Islet precursor cell (in vitro differentiated cells): ENCODE measurements at places on chromosomes 16 and 17.

DNA sequence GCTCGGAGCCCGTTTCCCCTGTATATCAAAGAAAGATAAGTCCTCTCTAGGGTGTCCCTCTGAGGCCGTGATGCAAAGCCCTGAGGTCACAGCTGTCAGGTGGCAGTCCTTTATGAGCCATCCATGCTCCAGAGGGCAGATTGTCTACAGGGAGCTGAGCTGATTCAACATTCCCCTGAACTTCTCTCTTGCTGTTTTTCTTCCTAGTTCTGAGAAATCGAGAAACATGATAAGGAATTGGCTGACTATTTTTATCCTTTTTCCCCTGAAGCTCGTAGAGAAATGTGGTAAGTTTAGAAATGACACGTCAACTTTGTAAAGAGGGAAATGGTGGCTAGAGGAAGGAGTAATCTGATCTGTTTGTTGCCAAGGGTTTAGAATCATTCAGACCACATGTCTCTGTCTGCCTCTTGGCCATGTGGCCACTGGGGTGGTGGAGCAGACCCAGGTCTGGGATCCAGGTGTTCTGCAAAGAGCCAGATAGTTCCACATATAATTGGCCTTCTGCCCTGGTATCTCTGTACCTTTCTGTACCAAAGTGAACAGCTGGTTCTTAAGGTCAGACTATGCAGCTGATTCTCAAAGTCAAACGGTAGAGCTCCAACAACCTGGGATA lies 3.5 kb downstream of the CTNS start:
- no peak for DNase-seq

DNA sequence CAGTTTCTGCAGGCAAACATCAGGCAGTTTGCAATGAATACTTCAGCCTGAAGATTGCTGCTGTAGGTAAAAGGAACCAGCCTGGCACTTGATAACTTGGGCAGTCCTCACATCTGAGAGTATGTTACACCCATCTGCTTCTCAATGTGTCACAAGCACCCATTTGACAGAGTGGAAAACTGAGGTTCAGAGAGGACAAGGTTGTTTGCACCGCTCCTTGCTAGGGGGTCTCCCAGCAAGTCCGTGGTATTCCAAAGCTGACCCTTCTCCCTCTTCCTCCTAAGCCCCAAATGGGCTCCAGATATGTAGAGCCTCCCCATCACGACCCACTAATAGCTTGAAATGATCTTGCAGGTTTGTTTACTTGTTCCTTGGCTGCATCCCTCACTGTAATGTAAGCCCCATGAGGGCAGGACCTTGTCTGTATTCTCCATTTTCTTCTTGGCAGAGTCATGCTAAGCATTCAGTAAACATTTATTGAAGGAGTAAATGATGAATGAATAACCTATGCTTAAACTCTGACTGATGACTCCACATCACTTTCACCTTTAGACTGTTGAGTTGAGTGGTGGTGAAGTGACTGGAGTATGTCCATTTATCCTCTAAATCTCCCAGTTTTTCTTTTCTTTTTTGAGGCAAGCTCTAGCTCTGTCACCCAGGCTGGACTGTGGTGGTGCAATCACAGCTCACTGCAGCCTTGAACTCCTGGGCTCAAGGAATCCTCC lies 26.4 kb downstream of the HNF1B start:
- no peak for DNase-seq

- no peak for DNase-seq
Measured at GRCh38 chr16:75415169-75415905, 18.0 kb downstream of the CFDP1 start.

DNA sequence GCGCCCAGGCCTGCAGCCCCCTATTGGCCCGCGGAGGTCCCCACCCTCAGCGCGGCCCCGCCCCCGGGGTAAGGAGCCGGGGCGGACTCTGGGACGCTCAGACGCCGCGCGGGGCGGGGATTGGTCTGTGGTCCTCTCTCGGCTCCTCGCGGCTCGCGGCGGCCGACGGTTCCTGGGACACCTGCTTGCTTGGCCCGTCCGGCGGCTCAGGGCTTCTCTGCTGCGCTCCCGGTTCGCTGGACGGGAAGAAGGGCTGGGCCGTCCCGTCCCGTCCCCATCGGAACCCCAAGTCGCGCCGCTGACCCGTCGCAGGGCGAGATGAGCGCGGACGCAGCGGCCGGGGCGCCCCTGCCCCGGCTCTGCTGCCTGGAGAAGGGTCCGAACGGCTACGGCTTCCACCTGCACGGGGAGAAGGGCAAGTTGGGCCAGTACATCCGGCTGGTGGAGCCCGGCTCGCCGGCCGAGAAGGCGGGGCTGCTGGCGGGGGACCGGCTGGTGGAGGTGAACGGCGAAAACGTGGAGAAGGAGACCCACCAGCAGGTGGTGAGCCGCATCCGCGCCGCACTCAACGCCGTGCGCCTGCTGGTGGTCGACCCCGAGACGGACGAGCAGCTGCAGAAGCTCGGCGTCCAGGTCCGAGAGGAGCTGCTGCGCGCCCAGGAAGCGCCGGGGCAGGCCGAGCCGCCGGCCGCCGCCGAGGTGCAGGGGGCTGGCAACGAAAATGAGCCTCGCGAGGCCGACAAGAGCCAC lies at the start of gene NHERF1:
Gene NHERF1 (plus strand): TSS at position 100 of the 750 bp plus-strand sequence. CDS start 219 bp downstream, at position 319.
- DNase-seq, result peak; percentile 99

DNA sequence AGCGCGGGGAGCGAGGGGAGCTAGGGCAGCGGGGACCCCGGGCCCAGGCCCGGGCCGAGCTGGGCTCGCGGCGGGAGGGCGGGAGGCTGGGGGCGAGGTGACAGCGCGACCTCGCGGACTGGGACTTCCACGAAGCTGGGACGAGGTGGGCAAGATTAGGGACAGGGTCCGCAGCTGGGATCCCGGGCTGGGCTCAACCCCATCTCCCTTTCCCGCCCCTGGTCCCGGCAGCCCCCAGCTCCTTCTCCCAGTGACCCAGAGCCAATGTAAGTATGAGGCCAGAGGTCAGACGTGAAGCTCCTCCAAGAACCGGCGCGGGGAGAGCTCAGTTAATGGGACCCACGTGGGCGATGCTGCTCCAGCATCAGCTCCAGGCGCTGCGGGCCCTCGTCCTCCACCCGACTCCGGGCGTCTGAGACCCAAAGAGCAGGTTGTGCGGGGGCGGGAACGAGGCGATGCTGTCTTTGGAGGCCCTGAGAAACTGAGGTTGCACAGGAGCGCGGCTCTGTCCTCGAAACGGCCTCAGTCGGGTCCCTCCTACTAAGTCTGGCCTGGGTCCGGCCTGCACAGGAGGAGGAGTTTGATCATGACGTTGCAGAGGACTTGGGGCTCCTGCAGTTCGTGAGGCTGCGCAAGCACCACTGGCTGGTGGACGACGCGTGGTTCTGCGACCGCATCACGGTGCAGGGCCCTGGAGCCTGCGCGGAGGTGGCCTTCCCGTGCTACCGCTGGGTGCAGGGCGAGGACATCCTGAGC lies 585 bp downstream of the ALOX12 start:
- no peak for DNase-seq

DNA sequence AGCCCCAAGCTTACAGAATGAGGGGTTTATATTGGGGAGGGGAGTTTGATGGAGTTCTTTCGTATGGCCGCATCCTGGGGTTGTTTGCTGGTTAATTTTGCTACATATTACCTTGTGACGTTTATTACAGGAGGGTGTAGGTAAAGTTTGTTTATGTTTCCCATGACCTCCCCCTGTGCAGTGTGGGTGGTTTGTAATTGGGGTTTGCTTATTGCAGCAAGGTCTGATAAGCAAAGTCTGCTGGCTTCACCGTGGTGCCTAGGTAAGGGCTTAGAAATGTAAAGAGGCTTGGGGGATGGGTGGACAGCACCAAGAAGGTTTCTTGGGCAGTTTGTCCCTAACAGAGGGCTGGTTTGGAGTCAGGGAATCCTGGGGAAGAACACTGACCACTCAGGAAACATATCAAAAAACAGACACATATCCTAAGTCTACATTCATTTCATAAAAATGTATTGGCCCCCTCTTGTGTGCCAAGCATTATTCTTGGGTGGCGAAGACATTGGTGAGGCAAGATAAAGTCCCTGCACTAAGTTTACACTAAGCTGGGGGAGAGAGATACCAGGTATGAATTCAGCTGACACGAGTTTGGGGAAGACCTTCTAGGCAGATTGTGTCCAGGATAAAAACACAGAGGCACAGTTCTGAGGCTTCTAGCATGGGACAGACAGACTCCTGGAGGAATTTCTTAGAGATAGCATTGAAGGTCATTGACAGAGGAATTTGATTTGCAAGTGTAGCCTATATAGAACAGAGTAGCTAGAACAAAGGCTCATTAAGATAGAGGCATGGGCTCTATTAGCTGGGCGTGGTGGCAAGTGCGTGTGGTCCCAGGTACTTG lies 9.5 kb downstream of the ZNF764 start:
- no peak for DNase-seq

DNA sequence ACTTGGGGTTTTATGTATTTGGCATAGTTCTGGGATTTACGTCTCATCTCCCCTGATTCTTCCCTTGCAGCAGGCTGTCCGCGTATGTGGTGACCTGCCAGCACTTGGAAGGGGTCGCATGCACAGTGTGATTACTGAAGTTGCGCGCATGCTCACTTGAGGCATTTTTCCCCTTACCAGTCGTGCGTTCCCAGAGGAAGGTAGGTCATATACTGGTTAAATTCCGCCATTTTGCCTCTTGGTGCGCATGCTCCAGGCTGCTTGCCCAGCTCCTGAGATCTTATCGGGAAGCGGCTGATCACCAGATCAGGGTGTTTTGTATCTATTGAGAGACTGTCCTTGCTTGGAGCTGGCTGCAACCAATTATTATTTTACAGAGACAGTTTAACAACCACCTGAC lies 56.5 kb upstream of the TEX2 start:
- DNase-seq, result peak; percentile 51
